ENCODE measurements at places on chromosomes 16 and 17.

GRCh38 chr16:4936991-4937781, at the start of gene PPL:
Gene PPL, minus strand, starts transcription at chr16:4937148. Its CDS starts 103 bp downstream, at chr16:4937045.
- DNase-seq = peak; percentile 29

DNA sequence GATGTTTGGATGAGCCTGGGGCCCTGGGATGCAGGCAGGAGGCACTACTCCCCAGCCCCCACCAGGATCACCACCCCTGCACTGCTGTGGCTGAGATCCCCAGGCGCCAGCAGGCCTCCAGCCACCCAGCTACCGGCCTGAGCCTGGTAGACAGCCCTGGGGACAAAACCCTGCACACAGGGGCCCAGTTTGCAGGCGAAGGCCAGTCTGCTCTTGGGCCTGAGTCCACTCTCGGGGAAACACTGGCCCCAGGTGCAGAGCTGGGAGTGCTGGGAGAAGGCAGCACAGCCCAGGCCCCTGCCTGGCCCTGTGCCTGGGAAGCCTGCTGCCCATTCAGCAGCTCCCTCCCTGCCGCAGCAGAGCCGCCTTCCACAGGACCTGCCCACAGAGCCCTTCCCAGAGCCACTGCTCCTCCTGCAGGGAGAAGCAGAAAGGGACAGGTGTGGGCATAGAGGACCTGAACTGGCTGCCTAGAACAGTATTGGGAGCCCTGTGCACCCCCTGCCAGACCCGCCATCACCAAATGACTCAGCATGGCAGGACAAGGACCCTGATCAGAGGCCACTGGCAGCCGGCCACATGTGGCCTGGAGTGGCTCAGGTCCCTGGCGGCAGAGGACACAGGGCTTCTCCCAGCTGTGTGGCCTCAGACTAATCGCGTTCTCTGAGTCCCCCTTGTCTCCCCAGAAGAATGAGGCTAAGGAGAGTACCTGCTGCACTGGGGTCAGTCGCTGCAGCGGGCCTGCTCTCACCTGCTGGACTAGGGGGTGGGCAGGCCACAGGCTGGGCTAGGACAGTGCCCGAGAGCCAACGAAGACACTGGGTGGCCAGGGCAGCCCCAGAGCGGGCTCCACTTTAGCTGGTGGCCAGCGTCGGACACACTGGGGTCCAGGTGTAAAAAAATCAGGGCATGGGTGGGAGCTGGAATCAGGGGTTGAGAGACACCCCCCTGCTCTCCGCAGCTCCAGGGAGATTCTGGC, 10.7 kb downstream of the MSRB1 start:
- no peak for DNase-seq

DNA sequence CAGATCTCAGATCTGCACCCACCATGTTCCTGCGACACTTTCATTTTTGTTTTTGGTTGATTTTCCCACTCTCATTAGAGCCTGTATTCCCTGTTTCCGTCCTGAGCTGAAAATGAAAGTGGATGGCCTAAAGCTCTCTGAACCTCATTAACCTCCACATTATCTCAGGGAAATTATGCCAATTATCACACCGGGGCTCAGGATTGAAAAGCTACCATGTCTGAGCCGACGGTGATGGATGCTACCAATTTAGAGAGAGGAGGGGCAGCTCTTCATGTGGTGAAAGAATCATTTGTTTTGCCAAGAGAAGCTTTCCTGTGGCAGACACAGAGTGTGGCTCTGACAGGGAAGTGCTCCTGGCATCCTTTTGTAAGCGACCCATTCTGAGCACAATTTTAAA, 410.4 kb upstream of the CDH11 start:
- no peak for DNase-seq

GRCh38 chr17:40551879-40552768, 13.1 kb downstream of the CCR7 start:
- peak; percentile 32 for DNase-seq

- no peak for DNase-seq
These were observed 61.7 kb downstream of the ARHGAP44 start for GRCh38 chr17:12850996-12851395.

DNA sequence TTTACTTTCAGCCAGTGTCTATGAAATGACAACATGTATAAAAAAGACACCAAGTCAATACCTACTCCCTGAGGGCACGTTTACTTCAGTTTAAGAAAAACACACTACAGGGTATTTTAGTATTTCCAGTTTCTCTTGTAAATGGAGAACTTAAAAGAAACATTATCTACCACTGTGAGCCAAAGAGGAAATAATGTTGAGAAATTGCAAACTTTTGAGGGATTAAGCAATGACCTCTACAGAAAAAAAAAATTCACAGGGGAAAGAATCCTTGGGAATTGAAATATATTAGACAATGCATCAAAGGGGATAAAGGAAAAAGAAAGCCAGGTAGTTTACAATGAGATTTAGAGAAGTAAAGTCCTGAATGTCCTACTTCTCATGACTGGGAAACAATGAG, 126.0 kb downstream of the KCNJ2 start:
- DNase-seq = no peak

DNA sequence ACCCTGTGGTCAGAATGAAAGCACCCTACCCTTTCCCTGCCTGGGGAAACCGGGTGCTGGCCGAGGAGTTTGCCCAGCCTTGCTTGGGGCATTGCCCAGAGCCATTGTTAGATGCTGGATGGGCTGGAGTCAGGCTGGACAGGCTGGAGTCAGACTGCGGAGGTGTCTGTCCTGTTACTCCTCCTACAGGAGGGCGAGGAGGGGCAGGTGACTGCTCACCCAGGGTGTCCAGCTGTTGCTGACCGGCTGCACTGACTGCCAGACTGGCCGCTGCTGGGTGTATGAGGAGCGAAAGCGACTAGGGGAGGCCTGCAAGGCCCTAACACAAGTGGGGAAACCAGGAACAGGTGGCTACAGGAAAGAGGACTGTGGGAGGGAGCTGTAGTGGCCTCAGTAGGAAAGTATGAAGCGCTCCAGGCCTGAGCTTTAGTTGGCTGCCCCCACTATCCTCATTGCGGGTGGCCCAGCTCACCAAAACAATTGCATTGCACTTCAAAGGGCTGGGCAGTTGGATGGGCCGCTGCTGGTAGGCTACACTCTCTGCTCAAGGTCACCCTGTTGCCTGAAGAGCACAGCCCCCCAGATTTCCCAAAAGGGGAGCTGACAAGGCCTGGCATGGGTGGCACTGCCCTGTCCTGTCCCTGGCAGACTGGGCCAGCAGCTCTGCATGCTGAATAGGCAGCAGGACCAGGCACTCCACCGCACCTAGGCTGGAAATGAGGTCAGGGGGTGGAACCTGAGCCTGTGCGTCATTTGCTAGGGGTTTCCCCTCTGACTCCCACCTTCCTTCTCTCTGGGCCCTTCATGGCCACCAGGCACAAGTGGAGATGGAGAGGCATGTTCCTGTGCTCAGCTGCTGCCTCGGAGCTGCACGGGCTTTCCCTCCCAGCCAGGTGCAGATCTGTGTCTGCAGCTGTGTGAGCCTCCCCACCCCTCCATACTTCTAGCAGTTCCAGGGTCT, 18.4 kb downstream of the LDHD start:
- no peak for DNase-seq

GRCh38 chr16:84827897-84828296, 8.1 kb downstream of the CRISPLD2 start:
- no peak for DNase-seq

DNA sequence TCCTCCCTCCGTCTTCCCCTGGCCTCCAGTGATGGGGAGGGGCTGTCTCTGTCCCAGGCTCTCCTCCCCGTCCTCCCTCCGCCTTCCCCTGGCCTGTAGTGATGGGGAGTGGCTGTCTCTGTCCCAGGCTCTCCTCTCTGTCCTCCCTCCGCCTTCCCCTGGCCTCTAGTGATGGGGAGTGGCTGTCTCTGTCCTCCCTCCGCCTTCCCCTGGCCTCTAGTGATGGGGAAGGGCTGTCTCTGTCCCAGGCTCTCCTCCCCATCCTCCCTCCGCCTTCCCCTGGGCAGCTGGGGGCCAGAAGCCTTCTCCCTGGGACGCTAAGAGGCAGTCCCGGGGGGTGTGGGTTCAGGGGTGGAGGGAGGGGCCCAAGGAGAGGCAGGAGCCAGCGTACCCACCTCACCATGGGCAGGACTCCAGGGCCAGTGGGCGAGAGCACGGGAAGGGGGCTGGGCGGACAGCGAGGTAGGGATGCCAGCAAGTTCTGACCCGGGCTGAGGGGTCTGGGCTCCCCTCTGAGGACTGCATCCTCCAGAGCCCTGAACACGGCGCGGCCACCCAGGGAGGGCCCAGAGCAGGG, 14.8 kb downstream of the UTS2R start:
- no peak for DNase-seq

DNA sequence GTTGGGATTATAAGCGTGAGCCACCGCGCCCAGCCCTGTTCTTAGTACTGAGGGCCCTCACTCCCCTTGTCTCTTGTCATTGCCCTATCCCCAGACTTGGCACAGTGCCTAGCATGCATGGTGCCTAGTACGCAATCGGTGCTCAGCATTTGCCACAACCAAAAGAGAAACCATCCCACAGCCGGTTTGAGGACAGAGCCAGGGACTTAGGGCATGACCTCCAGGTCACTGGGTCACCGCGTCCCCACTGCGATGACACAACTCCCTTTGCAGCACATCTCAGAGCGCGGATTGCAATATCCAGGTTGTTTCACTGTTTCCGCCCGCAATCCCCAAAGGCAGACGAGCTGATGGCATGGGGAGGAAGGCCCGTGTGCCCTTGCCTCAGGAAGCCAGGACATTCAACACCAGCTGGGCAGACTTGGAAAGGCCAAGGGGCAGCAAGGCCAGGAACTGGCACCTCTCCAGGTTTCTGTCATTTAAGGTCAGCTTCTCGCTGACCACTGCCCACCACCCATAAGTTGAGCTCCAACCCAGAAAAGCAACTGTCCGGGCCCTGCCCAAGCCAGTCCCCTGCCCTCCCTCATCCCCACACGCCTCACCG, 274.5 kb downstream of the MRTFB start:
- no peak for DNase-seq

DNA sequence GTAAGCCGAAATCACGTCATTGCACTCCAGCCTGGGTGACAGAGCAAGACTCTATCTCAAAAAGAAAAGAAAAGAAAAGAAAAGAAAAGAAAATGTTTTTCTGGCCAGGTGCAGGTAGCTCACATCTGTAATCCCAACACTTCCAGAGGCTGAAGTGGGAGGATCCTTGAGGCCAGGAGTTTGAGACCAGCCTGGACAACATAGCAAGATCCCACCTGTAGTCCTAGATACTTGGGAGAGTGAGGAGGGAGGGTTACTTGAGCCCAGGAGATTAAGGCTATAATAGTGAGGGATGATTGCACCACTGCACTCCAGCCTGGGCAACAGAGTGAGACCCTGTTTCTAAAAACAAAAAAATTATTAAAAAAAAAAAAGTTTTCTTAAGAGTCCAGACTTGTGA, 2.5 kb upstream of the ATP5MC1 start:
- DNase-seq = no peak

DNA sequence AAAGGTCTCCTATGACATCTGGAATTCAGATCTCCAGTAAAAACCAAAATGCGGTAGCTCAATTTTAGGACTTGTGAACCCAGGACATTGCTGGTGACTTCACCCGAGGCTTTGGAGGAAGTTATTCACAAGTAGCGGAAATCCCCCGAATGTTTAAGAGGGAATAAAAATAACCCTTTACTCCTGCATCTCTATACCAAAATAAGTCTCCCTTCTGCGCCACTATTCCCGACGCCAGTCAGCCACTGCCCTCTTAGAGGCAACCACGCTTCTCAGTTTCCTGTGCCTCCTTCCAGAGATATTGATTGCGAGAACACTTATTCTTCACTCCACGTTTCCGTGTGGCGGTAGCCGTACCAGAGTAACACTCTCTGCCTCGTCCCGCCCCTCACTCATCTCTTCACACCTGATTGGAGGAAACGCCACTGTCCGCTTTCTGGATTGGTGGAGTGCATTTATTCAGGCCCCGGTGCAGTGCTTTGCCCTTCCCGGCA, 27.4 kb downstream of the EMP2 start:
- DNase-seq = peak; percentile 69

DNA sequence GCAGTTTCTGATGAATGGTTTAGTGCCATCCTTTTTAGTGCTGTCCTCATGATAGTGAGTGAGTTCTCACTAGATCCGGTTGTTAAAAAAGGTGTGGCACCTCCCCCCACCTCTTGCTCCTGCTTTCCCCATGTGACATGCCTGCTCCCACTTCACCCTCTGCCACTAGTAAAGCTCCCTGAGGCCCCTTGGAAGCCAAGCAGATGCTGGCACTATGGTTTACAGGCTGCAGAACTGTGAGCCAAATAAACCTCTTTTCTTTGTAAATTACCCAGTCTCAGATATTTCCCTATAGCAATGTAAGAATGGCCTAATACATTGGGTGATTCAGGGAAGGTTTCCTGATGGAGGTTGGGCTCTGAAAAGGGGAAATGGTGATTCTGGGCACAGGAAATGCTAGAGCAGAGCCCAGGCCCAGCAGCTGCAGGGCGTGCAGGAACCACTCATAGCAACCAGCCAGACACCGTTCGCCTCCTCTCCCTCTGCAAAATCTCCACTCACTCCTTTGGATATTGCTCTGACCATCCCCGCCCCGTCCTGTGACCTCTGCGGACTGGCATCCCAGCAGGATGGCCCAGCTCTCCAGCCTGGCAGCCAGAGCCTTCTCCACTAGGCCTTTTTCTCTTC, 2.6 kb upstream of the ADORA2B start:
- DNase-seq = no peak

- no peak for DNase-seq
These were observed 72.1 kb upstream of the TNRC6C start for GRCh38 chr17:77886387-77886728.

- no peak for DNase-seq
These were observed at the start of gene PIPOX for GRCh38 chr17:29042679-29043538. Gene PIPOX, plus strand, starts transcription at chr17:29043141. Its CDS starts 85 bp downstream, at chr17:29043226.

DNA sequence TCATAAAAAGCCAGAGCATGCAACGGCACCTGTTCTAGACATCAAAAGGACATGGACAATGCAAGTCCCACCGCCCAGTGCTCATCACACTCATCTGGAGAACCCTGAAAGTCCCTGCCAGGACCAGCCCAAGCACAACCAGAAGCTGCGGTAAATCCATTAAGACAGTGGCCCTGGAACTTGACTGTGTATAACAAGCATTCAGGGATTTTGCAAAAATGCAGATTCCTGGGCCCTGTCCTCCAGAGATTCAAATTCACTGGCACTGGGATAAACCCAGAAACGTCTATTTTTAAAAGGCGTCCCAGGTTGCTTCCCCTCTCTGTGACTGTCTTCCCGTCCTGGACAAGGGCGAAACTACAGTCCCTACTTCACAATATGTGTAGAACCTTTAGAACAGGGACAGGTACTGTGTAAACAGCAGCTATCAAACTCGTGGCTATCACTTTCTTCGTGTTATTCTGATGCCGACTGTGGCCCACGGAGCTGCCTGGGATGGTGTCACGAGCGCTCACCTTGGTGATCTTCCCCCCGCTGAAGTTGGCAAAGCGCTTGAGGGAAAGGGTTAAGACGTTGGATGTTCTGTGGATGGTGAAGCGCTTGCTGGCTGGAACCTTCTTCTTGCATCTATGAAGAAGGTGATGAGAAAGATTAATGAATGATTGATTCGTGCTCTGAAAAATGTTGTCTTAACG, 22.3 kb downstream of the USP36 start:
- DNase-seq = no peak

GRCh38 chr17:11205659-11206058, 35.4 kb upstream of the SHISA6 start:
- DNase-seq = no peak

DNA sequence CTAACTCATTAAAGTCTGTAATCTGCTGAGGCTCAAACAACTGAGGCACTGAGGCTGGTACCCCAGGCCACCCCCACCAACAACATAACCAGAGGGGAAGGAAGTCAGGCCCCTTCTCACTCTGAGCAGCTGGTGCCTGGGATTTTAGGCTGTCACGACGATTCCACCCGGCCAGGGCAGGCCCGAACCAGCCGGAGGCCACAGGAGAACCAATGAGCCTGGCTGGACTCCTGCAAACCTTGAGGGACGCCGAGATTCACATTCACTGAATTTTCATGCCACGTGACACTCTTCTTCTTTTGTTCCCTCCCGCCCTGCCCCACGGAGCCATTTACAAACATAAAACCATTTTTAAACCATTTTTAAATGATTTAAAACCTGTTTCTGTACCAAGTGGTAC, 48.1 kb downstream of the RPH3AL start:
- DNase-seq = no peak
